Right cardiac atrium (tissue), 5 donors: ENCODE measurements at places on chromosomes 6 and 20. TPM values are rescaled to one million over a fixed set of nuclear protein-coding genes. Genes with fewer than 3 reads are reported as not detected.

- DNase-seq, result no peak
Observed at GRCh38 chr6:27139756-27140579, 107.5 kb upstream of the PRSS16 start.

DNA sequence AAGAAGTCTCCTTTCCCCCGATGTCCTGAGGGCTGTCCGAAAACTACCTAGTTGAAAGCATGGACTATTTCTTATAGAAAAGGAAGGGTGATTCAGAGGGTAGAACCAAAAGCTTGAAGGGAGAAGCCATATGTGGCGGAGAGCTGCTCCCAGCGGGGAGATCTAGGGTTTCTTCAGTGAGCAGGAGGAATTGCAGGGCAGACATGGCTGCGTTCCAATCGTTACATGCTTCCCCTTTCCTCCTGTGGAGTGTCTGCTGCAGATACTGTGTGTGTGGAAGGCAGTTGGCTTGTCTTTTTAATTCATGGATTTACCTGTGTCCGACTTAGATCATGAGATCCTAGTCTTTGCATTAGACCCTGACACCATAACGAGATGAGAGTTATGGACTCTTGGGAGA is 799.5 kb downstream of the QKI start:
- no peak for DNase-seq

- no peak for DNase-seq
Observed at GRCh38 chr20:15619816-15620215, 953.4 kb downstream of the KIF16B start.

Gene CRISP2
- total RNA-seq, result not detected

- DNase-seq, result no peak
Observed at GRCh38 chr6:108655806-108656651, 95.3 kb downstream of the FOXO3 start.

Gene TMEM200A
- 0.18 TPM for total RNA-seq

GRCh38 chr6:109236115-109237076 is 141.1 kb downstream of the CEP57L1 start:
- no peak for DNase-seq

Gene NKX2-2
- not detected for total RNA-seq

Gene LPIN3
- total RNA-seq, result 13.5 TPM

Gene PRIM2
- total RNA-seq, result 4.8 TPM

- DNase-seq, result no peak
Observed at GRCh38 chr6:164690702-164691500, 618.5 kb downstream of the C6orf118 start.

GRCh38 chr6:109493865-109494264 is 10.8 kb upstream of the ZBTB24 start:
- no peak for DNase-seq

DNA sequence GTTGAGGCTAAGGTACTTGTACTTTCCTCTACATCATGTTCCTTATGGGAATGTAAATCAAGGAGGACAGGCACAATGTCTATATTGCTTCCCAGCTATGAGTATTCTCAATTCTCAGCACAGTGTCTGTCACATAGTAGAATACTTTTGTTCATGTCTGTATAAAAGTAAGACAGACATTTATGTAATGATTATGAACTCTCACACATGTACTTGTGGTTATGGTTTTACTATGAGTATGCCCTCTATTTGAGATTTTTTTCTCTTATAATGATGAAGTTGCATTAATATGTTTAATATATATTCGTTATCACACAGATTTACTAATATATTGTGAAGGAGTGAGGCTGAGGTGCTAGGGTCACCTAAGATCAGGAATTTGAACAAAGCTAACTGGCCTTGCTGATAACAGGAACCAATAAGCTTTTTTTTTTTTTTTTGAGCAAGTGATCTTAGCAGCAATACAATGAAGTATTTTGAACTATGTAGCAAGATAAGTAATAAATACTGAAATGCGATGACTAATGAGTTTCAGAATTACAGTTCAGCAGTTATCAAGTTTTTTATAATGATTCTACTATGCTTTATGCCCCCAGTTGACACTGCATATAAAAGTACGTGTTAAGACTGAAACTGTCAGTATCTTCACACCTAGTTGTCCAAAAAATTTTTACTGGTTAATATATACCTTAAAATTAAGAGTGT is 623.1 kb downstream of the HTR1B start:
- no peak for DNase-seq
